IPS DF 19.7 (cell line): ENCODE measurements at places on chromosomes 5 and 9.

- no peak for DNase-seq
Observed at GRCh38 chr9:125884218-125884595, 137.0 kb downstream of the PBX3 start.

GRCh38 chr5:52794519-52794918, 6.8 kb downstream of the ITGA1 start:
- no peak for DNase-seq

DNA sequence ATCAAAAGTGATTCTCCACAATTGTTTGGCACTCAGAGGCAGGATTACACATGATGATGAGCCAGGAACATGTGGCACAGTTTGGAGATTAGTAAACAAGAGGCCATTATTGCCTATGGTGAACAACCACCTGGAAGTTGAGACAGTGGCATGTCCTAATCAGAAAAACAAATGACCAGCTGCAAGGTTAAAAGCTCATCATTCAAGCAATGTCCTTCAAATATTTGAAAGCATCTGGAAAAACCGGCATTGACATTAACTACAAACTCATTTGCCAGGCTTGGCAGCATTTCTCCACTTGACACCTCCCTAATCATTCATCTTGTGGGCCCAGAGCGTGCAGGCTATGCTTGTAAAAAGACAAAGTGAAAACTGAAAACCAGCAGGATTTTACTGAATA, 80.6 kb upstream of the MEGF10 start:
- DNase-seq: no peak

GRCh38 chr9:6897207-6897822, 139.5 kb downstream of the KDM4C start:
- no peak for DNase-seq

GRCh38 chr5:79186455-79186854, 49.5 kb upstream of the JMY start:
- DNase-seq: no peak

- DNase-seq: no peak
Observed at GRCh38 chr5:115168829-115169486, 750 bp downstream of the TRIM36 start.
